Breast epithelium (tissue), 4 donors: ENCODE measurements at places on chromosomes 1 and 21. TPM values are rescaled to one million over a fixed set of nuclear protein-coding genes. Genes with fewer than 3 reads are reported as not detected.

Gene FCRL6
- 2.8 TPM for total RNA-seq

Gene TRAF3IP3
- 3.6 TPM for total RNA-seq

Gene EPHX1
- total RNA-seq: 63.6 TPM

GRCh38 chr1:58094221-58094620 lies 452.3 kb downstream of the OMA1 start:
- no peaks in the 10 kb centered on the region for H3K36me3 ChIP-seq
- no peak for DNase-seq
- H3K4me1 ChIP-seq: no peaks in the 10 kb centered on the region
- no peaks in the 10 kb centered on the region for H3K27me3 ChIP-seq
- no peak overlapping the region for H3K4me3 ChIP-seq
- no peak overlapping the region for H3K27ac ChIP-seq

Gene AURKAIP1
- total RNA-seq: 99.6 TPM

Gene NSUN4
- total RNA-seq: 26.8 TPM

DNA sequence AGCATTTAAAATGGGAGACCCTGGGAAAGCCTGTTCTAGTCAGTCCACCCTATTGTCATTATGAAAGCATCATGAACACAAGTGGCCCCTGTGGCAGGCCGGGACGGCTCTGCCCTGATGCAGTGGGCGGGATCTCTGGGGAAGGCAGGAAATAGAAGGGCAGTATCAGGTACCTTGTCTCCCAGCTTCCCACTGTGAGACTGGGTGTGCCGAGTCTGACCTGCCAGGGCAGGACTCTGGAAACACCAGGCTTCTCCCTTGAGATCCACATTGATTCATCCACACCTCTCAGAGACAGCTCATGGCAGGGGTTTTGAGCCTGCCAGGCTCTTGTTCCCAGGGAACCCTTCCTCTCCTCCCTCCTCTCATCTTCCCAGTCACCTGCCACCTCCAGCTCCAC lies 24.5 kb upstream of the GNPAT start:
- DNase-seq: no peak
- H3K4me3 ChIP-seq: no peak overlapping the region
- no peaks in the 10 kb centered on the region for H3K27me3 ChIP-seq

DNA sequence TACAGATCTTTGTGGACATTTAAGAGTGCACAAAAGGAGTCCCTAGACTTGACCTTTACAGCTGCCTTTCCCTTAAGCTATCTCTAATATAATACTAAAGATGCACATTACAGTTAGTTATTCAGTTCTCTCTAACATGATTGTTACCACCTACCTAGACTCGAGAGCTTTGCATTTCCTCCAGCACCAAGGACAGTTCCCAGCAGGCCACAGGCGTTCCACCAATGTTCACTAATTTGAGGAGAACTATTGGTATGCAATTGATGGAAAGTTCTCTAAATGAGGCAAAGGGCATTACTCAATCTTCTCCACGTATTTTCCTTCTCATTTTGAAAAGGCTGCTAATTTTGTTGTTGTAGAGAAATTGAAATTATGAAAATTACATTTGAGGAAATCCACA lies 5.4 kb upstream of the NTNG1 start:
- no peak for DNase-seq
- no peaks in the 10 kb centered on the region for H3K27me3 ChIP-seq
- H3K4me1 ChIP-seq: no peaks in the 10 kb centered on the region
- H3K27ac ChIP-seq: no peak overlapping the region
- no peak overlapping the region for H3K4me3 ChIP-seq
